ENCODE measurements at places on chromosomes 1 and 21.

DNA sequence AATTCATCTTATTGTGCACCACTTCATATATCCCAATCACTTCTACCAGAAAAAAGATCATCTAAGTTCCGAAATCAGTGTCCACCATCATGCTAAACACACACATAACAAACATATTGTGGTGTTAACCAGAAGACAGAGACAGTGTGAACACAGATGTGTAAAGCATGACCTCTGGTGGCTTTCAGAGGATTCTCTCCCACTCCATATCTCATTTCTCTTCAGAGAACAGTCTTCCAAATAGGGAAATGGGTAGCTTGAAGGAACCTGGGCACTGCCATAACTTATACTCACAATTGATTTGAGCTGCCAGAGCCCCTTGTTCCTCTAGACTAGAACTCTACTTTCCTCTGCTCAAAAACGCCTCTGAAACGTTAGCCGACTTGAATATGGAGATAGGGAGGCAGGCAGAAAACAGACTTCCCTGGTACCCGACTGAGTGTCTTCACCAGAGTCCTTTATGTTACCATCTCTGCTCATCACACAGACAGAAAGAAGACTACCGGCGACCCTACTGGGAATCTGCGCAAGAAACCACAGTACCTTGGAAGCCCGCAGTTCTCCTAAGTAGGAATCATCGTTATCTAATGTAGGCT is 1.8 kb upstream of the ELAPOR1 start:
- no peak for DNase-seq

DNA sequence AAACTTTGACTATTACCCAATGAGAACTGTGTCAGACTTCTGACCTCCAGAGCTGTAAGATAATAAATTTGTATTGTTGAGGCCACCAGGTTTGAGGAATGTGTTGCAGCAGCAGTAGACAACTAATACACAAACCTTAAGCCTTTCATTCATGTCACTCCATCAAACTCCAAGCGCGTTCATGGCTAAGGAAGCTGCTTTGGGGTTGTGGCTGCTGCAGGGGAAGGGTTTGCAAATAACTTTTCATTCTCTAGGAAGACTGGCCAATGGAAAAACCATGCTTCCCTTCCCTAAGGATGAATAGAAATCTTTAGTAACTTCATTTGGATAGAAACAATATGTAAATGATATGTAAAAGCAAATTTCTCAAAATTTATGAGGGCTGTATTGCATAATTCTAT is 170.4 kb downstream of the RHOU start:
- no peak for DNase-seq

- no peak for DNase-seq
These were observed 1.2 kb downstream of the RUNX3 start for GRCh38 chr1:24928689-24929397.

DNA sequence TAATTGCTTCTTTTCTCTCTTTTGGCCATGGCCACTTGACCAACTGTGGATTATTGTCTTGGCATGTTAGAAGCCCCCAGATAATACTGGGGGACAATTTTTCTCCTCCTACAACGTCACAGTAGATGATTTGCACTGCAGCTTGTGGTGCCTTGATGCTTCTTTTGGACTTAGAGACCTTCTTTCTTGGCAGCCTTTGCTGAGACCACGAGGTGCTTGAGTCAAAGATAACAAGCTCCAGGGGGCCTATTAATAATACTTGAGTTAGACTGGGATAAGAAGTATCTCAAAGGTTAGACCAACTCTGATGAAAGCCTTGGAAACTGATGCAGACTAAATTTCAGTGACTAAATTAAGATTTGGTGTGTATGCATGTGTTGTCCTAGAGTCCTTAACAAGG is 3.2 kb downstream of the PPP1R12B start:
- DNase-seq, result no peak

- DNase-seq, result no peak
These were observed 365.5 kb downstream of the PRDM2 start for GRCh38 chr1:14065486-14065885.

DNA sequence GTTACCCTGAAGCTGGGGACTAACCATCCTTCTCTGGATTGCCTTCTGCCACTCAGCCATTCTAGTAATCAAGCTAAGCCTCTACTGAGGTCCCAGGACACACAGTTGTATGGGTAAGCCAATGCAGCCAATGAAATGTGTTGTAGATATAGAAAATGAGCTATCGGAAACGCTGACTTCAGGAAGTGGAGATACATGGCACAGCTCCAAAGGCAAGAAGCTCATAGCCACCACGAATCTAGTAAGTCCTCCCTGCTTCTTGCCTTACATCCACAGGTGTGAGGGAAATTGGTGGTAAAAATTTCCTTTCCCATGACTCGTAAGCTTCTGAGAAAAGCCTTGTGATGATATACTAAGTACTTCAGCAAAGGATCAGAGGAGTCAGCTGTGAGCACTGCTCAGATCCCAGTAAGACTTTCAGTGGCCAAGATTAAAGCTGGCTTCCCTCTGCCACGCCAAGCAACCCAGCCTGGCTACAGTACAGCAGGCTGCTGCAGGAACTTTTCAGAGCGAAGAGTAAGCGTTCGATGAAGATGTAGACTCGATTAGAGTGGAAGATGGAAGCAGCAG is 117.7 kb downstream of the SIM2 start:
- no peak for DNase-seq

DNA sequence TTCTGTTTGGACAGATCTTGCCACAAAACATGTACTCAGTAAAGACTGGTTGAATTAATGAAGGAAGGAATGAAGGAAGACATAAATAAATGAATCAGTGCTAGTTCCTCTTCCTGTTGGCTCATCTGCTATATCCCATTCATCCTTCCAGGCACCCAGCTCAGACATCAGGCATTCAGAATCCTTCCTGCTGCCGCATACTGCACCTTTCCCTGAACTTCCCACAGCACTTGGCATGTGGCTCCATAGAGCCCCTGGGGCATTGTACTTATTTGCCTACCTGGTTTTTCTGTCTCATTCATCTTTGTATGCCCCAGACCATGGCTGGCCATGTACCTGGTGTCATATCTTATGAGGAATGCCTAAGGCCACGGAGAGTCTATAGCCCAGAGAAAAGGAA is 34.4 kb upstream of the ZNF648 start:
- no peak for DNase-seq

DNA sequence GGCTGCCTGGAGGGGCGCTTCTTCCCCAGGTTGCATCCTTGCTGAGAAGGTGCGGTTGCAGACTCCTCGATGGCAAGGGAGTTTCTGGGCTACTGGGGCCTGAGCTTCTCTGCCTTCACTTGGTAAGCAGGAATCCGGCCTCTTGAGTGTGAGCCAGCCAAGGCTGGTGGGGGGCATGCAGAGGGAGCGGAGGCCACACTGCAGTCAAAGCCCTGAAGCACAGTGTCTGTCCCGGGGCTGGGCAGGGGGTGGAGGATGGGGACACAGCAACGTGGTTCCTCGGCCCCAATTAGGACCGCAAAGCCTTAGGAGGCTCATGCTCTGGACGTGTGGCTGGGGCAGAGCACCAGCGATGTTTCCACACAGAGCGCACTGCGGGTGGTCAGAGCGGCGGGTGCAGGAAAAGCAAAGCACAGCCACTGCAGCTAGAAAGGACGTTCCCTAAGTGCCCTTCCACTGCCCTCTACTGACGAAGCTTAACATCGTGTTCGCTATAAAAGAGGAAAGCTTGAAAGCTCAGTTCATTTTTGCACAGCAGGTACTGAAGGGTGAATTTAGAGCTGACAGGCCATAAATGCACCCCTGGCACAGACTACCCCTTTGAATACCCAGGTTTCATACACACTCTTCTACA is 60.7 kb upstream of the COG2 start:
- DNase-seq, result no peak

DNA sequence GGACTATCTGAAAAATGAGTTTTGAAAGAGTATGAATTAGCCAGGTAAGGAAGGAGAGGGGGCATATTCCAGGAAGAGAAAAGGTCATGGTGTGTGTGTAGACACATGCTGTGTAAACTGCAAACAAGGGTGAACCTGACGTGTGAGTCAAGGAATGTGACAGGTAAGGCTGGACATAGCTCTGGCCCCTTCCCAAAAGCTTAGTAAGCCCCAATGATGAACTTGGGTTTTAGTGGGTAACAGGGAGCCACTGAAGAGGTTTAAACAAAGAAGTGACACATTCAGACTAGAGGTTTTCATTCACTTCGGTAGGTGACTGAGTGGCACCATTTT is 36.7 kb downstream of the EGLN1 start:
- DNase-seq, result no peak

GRCh38 chr1:192639607-192640368 is 3.8 kb downstream of the RGS13 start:
- DNase-seq, result no peak

- no peak for DNase-seq
These were observed 25.0 kb upstream of the SCCPDH start for GRCh38 chr1:246699095-246699735.

DNA sequence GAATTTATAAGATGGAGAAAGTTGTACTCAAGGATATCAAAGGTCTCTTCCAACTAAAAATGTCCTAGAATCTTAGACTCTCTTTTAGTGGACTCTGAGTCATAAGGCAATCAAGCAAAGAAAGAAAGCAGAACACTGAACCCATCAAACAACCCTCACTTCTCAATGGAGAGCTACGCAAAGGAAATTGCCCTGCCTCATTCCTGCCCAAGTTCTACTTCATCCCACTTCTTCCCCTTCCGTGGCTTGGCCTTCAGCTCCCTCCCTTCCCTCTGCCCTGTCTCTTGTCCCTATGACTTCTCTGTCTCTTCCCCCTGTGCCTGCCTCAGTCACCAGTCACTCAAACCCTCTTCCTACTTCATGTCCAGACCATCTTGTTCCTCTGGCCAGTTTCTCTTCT is 58.5 kb downstream of the RIMS3 start:
- DNase-seq, result no peak

GRCh38 chr21:26708223-26708800 is 135.2 kb upstream of the CYYR1 start:
- DNase-seq, result no peak

DNA sequence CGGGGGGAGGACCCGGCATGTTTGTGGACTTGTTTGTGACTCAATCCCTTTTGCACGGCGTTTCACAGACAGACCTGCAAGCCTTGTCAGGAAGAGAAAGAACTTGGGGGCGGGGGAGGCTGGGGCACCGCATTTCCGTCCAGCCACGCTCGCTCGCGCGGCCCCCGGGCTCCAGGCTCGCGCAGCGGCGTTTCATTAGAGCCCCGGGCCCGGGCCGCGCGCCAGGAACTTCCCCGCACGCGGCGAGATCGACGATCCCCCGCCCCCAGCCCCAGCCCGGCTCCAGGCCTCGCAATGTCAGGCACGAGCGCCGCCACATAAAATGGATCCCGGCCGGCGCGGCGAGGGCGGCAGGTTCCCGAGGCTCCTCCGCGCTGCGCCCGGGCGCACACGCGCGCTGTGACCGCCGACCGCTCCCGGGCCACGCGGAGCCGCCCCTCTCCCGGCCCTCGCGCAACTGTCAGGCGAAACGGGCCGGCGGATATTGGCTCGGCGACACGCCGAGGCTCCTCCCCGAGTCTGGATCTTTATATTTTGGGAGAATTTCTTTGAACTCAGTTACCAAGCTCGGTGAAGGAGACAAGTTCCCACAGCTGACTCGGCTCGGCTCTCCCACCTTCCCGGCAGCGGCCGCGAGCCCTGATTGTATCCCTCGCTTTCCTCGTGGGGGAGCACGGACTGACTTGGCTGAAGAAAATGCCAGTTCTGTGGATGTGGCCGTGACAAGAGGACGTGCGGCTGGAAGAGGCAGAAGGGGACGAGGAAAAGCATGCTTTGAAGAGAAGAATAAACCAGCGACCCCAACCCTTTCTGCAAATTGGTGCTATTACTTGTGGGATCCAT is at the start of gene KIF26B:
Gene KIF26B, plus strand, starts transcription at position 557 of the 843 bp plus-strand sequence. CDS start 440 bp downstream, outside the sequence.
- no peak for DNase-seq

DNA sequence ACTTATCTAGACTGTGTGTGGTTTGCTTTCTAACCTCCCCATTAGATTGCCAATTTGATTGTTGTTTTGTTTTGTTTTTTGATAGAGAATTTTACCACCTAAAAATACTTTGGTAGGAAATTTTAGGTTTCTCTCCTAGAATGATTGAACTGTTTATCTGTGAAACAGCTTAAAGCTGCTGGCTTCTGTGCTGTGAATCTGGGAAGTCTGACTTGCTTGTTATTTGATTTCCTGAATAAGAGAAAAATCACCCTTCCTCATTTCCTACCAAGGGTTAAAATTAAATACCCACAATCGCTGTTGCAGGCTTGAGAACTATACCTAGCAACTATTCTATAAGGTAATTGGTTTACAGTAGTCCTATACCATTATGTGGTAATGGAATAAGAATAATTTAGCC is 198.9 kb upstream of the CACYBP start:
- no peak for DNase-seq

DNA sequence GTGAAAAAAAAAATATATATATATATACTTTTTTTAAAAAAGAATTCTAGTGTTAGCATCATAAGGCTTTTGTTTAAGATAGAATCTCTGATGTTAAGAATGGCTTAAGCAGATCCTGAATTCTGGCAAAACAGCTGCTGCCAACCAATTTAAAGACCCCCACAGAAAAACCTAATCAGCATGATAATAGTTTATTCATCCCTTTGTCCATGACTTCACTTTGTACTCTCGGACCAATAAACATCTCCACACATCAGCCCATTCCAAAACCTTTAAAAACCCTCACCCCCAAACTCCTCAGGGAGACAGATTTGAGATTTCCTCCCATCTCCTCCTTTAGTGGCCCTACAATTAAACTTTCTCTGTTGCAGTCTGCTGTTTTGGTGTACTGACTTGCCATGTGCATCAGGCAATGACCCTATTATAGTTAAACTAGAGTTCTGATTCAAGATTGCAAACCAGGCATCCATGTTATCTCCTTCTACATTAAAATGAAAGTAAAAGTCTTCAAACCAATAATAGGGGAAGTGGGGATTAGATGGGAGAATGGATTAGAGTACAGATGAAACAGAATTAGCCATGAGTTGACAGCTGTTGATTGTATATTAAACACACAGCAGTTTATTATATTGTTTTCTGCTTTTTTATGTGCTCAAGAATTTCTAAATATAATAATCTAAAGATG is 9.8 kb upstream of the PHTF1 start:
- no peak for DNase-seq

DNA sequence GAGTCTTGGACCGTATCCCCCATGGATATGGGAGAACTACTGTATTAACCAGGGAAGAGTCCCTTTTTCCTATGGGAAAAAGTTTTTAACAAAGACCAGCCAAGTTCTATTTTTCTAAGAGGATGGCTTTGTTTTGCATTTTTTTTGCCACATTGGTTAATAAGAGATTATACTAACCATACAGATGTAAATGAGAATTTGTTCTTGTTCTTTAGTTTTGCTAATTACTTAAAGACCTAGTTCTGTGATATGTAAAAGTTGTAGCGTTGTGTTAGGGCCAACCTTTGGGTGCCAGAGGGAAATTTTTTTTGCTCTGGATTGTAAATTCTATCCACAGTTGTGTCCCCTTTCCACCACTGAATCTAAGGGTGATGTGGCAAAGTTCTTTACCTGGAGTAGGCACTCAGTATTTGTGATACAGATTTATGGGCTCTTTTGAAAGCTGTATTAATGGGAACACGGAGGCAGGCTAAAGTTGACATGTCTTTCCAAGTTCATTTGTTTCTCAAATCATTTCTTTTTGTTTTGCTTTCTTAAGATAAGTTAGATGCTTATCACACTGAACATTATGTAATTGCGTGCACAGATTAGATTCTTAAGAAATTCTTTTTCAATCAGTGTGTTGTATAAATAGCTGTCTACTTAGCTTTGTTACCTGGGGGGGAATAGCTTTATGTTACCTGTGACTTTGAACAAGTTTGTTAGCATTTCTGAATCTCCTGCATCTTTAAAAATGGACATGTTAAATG is 2.9 kb downstream of the SOAT1 start:
- DNase-seq, result no peak
